NCI-H1436 treated with DMSO at 0.1 percent for 48 hours (cell line): ENCODE measurements at places on chromosomes 2 and 18.

DNA sequence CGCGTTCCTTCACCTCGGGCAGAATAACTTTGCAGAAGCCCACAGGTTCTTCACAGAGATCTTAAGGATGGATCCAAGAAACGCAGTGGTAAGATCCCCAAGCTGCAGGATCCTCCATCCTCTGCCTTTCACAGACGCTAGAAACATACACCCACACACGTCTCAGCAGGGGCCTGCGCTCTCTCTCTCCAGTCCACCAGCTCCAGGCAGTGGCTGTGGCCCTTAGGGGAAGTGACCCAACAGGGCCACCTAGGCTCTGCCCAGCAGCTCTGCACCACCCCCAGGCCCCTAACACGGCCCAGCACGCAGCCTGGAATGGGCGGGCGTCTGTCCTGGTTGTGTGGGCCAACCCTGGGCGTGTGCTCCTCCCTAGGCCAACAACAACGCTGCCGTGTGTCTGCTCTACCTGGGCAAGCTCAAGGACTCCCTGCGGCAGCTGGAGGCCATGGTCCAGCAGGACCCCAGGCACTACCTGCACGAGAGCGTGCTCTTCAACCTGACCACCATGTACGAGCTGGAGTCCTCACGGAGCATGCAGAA, 40.4 kb downstream of the ADI1 start:
- no peak for DNase-seq

GRCh38 chr2:198479065-198479464, 674.7 kb downstream of the PLCL1 start:
- DNase-seq = no peak

GRCh38 chr18:26821181-26821580, 44.3 kb downstream of the AQP4 start:
- no peak for DNase-seq

GRCh38 chr18:36516726-36517125, 219.2 kb downstream of the FHOD3 start:
- no peak for DNase-seq

DNA sequence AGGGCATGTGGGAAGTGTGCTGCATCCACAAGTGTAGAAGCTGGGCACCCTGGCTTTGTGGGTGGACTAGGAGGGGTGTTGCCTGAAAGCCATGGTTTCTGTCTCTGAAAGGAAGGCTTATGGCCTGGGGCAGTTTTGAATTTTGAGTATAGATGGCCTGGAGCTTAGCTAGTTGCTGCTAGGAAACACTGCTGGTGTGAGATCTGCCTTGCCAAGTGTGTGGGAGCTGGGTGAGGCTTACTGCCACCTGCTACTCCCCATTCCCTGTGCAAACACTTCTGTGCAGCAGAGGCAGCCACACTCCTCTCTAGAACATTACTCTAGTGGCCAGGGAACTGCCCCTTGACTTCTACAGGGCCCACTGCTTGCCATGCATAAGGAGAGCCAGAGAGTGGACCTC, 831.7 kb upstream of the LRRTM1 start:
- no peak for DNase-seq

DNA sequence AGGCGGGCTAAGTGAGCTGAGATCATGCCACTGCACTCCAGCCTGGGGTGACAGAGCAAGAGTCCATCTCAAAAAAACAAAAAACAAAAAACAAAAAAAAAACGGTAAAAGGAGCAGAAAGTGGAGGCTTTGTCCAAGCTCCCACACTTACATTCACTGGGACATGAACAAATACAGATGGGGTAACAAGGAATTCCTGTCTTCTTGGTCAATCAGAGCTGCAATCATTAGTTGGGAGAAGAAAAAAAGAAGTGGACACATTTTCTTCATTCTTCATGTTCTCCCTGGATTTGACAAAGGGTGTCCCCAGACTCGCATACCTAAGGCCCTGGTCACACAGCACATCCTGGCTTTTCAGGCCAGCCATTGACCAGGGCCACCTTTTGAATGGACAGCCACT, 124.6 kb downstream of the SOCS6 start:
- DNase-seq = no peak

GRCh38 chr18:74609535-74609934, 11.9 kb downstream of the ZNF407 start:
- no peak for DNase-seq

GRCh38 chr2:212402316-212402715, 136.3 kb downstream of the ERBB4 start:
- no peak for DNase-seq

DNA sequence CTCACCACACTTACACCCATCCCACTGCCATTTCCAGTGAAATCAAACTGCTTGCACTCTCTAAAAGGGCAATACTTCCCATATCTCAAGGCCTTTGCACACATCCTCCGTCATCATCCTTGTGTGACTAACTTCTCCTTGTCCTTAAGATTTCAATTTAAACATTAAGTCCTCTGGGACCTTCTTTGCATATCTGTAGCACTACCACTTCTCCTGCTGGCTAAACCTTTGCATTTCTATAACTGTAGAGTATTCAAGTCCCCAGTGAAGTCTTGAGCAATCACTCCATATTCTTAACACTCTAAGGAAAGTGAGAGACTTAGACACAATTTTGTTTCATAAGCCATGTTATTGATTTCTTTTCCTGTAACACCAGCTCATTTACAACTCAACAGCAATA, 136.8 kb upstream of the EPHA4 start:
- DNase-seq = no peak

DNA sequence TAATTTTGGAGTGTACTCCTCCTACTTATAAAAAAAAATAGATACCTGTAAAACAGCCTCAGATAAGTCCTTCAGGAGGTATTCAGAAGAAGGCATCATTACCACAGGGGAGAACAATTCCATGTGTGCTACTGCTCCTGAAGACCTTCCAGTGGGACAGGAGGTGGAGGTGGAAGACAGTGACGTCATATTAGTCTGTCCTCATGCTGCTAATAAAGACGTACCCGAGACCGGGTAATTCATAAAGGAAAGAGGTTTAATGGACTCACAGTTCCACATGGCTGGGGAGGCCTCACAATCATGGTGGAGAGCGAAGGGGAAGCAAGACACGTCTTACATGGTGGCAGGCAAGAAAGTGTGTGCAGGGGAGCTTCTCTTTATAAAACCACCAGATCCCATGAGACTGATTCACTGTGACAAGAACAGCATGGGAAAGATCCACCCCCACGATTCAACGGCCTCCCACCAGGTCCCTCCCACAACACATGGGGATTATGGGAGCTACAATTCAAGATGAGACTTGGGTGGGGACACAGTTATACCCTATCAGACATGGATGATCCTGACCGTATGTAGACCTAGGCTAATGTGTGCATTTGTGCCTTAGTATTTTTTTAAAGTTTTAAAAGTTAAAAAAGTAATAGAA, 98.4 kb downstream of the NDUFA10 start:
- no peak for DNase-seq

DNA sequence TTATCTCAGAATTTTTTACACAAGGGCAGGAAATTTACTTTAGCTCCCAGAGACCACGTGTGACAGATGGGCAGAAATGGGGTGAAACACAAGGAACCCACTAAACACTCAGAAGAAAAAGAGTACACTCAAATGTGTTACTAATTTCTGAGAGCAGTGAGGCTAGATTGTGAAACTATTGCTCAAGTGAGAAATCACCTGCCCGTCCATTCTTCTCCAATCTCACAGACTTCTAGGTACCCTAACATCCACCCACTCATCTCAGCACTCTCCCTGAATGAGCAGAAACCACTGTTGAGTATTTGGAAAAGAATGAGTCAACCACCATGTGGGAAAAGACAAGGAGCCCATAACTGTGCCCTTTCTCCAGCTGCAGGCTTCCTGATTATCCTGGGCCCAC, 293.0 kb upstream of the CDH2 start:
- no peak for DNase-seq

DNA sequence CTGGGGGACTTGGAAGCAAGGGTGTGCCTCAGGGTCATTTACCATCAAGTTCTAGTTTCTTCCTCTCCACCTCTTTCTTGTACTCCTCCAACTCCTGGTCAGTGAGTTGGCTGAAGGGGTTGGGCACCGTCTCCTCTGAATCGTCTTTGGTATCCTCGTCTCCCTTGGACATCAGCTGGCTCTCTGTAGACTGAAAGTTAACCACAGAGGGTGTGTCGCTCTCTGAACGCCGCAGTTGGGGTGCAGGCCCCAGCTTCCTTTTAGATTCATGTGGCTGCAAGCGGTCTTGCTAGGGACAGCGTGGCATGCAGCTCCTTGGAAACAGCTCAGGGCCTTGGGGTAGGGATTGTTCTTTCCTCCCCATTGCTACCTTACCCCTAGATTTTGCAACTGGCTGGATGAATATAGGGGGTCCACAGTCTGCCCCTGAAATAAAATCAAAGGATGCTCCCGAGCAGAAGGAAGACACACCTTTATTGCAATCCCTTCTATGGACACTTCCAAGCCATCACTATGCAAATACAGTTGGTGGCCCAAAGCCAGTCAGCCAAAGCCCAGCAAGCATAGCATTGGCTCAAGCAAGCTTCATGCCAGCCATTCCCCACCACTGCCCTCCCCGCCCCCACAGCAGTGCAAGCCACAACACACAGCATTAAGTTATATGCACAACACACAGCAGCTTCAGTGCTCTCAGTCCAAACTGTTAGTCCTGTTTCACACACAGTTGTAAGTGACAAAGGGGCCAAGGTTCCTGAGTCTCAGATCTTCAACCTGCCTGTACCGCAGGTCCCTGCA, 93.2 kb downstream of the ADD2 start:
- no peak for DNase-seq

- no peak for DNase-seq
These were observed 175.2 kb downstream of the SH3RF3 start for GRCh38 chr2:109304242-109304641.

DNA sequence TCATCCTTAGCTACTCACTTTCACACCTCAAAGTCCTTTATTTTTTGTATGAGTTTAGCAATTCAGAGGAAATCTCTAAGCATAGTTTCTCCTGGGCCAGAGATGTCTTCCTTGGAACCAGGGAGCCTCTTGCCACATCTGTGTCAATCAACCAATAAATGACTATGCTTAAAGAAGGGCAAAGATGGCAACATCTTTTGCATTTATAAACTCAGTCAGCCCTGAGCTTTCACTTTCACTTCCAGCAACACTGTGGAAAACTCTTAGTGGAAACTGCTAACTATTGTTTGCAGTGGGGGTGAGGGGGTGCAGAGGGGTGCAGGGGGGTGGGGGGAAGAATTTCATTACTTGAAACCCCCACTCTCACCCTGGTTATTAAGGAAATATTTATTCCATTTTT, 3.4 kb downstream of the ACVR1C start:
- DNase-seq = no peak

GRCh38 chr2:1082456-1083205, 132.0 kb downstream of the SNTG2 start:
- no peak for DNase-seq

DNA sequence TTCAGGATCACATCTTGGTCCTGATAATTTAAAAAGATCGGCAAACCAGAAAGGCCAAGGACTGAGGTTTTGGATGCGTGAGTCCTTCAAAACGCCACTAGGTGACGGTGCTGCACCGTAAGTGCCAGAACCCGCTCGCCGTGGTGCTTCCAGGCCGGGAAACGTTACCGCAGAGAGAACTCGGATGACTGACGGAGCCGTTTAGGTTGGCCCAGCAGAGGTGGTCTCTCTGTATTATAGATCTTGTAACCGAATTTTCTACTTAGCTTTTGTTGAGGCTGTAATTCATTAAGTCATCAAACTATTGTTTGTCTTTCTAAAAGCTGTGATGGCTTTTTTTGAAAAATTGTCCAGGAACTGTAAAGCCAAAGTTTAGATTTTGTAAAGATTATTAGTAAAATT, 39.8 kb upstream of the ADCYAP1 start:
- peak; percentile 2 for DNase-seq

GRCh38 chr2:236552581-236553363, 16.9 kb upstream of the ACKR3 start:
- DNase-seq = no peak

- DNase-seq = no peak
These were observed 174.5 kb upstream of the MGAT5 start for GRCh38 chr2:134079373-134079772.

DNA sequence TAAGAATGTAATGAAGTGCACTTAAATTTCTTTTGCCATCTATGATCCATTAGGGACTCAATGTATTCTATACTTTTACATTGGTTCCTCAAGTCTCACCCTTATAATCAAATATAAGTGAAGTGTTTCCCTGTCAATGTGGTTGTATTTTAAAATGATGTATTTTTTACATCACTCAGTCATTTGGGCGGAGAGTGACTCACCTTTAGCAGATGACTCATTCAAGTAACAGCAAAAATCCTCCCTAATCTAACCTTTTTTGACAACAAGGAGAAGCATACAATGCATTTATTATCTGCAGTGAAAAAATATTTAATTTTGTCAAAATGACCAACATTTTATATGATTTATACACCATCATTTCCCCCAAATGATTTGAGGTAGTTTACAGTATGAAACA, 94.4 kb downstream of the FANCL start:
- no peak for DNase-seq

DNA sequence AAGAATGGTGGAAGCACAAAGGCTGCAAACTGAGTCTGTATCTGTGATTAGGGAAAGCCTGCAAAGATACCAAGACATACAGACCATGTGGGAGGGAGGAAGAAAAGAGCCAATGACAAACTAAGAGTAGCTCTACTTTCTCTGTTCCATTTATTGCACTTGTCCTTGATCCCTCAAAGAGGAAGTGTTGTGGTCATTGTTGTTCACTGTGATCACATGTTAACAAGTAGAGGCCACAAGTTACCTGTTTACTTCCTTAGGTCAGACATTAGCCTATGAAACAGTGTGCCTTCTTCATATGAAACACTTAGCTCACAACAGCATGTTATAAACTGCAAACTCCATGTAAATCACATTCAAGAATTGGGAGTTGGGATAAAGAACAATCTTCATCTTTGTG, 32.6 kb downstream of the MAP2 start:
- DNase-seq = no peak

DNA sequence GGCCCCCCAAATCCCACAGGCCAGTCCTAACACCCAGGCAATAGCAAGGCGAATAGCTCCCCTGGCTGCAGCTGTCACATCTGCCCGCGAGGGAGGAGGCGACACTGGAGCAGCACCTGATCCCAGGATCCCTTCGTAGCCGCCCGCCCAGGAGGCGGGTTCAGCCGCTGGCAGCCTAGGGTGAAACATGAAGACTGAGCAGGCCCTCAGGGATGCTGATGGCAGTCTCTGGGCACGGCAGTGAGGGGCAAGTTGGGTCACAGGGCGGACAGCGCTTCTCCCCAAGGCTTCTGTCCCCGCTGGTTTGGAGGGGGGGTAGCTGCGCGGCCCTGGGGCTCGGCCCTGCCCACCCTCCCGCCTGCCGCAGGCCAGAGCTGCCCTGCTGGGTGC, 1.9 kb downstream of the DNMT3A start:
- DNase-seq = no peak
